ENCODE measurements at places on chromosomes 11 and 22. TPM values are rescaled to one million over a fixed set of nuclear protein-coding genes. Genes with fewer than 3 reads are reported as not detected.

DNA sequence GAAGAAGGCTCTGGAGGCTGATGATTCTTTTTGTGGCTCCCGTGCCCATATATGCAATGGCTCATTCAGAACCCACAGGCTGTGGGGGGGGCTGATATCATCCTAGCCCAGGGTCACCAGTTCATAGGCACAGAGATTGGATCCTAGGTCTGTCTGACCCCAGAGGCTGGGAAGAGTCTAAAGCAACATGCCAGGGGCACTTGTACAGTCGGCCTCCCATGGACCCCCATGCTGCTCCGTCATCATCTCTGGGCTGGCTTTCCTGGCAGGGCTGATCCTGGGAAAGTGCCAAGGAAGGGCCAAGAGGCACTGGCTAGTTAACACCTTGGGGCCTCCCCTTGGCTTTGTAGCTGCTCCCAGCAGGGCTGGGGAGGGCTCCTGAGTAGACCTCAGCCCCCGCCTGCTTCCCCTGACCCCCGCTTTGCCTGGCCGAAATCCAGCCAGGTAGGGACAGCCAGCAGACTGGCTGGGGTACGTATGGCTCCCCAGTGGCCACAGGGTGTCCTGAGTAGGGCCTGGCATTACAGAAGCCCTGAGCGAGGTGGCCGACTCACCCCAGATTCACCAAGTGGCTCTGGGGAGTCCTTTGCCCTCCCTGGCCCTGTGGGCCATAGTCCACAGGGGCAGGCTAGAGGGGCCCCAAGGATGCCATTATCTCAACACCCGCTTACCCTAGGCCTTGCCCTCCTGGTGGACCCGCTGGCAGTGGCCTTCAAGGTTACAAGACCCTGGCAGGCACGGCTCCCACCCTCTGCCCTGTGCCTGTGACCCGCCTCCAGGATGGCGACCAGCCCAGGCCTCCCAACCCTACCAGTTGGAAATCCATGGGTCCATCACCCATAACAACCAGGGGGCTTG lies 22.5 kb downstream of the FADS3 start:
- DNase-seq: no peak

The ASCL2 gene
- total RNA-seq: not detected

GRCh38 chr11:86818462-86819192 lies 18.3 kb downstream of the PRSS23 start:
- no peak for DNase-seq

DNA sequence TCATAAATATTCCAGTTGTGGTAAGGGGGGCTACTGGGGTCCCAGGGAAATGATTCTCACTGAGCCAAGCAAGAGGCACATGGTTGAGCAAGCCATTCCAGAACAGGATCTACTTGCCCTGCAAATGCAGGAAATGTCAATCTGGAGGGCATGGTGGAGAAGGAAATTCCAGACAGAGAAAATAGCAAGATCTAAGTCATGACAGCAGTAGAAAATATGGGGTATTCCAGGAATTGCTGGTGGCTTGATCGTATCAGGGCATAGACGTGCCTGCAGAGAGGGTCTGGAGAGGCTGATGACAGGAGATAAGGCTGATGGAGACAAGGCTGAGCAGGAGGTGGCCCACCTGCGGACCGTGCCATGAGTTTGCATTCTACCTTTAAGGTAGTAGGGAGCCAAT lies 566.3 kb upstream of the CADM1 start:
- no peak for DNase-seq

DNA sequence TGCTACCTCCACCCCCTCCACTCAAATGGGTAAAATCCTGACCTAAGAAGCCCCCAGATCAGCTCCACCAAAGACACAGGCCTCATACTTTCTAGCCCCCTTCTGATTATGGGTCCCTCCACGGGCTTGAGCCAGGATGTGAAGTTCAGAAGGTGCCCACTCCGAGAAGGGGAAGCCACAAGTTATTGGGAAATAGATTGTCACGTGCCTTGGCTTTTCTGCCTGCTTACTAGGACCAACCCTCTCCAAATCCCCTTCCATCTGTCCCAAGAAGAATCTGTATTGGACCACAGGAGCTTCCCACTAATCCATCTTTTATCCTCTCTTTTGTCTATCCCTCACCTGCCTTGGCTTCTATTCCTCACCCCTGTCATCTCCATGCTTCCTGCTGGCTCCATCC lies 3.0 kb upstream of the NRGN start:
- DNase-seq: no peak

GRCh38 chr11:40104941-40105550 lies 1354.4 kb downstream of the LRRC4C start:
- DNase-seq: no peak

GRCh38 chr11:19472679-19473078 lies 231.9 kb upstream of the E2F8 start:
- no peak for DNase-seq

The ABTB2 gene
- total RNA-seq: 26.8 TPM

The OR6A2 gene
- not detected for total RNA-seq

GRCh38 chr22:46659791-46660186 lies 39.6 kb downstream of the GRAMD4 start:
- no peak for DNase-seq

DNA sequence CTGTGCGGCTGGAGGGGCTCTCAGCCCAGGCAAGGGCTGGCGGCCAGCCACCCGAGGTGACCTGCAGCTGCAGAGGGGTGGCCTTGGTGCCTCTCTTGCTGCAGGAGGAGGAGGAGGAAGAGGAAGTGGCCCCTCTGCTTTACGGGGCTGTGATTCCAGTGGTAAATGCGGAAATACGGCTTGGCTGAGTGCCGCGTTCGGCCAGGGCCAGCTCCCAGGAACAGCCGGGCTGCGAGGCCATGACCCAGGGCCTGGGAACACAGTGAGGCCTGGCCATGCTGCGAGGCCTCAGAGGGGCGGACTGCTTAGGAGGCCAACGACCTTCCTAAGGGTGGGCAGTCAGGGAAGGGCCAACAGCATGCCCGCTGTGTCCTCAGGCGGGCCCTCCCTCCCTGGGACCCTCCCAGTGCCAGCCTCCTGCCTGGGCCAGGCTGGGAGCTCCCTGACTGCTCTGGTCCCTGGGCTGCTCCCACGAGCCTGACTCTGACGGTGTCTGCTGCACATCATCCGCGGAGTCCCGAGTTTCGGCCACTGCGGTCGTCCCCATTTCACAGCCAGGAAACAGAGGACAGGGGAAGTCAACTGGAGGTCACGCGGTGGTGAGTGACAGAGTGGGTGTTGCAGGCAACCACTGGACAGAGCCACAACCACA lies 20.8 kb upstream of the PPARA start:
- DNase-seq: no peak

DNA sequence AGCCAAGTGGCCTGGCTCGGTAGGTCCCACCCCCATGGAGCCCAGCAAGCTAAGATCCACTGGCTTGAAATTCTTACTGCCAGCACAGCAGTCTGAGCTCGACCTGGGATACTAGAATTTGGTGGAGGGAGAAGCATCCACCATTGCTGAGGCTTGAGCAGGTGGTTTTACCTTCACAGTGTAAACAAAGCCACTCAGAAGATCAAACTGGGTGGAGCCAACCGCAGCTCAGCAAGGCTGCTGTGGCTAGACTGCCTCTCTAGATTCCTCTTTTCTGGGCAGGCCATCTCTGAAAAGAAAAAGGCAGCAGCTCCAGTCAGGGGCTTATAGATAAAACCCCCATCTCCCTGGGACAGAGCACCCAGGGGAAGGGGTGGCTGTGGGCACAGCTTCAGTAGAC lies 22.3 kb upstream of the OR5B21 start:
- DNase-seq: no peak

The ADORA2A gene
- 0.46 TPM for total RNA-seq

GRCh38 chr22:49789289-49790141 lies 38.2 kb downstream of the BRD1 start:
- no peak for DNase-seq

- no peak for DNase-seq
Observed at GRCh38 chr11:111909378-111909777, 2.2 kb downstream of the CRYAB start.

The OR51G2 gene
- not detected for total RNA-seq

The OR52I2 gene
- total RNA-seq: not detected

- peak; percentile 87 for DNase-seq
Observed at GRCh38 chr11:131924457-131925201, 554.2 kb downstream of the NTM start.

DNA sequence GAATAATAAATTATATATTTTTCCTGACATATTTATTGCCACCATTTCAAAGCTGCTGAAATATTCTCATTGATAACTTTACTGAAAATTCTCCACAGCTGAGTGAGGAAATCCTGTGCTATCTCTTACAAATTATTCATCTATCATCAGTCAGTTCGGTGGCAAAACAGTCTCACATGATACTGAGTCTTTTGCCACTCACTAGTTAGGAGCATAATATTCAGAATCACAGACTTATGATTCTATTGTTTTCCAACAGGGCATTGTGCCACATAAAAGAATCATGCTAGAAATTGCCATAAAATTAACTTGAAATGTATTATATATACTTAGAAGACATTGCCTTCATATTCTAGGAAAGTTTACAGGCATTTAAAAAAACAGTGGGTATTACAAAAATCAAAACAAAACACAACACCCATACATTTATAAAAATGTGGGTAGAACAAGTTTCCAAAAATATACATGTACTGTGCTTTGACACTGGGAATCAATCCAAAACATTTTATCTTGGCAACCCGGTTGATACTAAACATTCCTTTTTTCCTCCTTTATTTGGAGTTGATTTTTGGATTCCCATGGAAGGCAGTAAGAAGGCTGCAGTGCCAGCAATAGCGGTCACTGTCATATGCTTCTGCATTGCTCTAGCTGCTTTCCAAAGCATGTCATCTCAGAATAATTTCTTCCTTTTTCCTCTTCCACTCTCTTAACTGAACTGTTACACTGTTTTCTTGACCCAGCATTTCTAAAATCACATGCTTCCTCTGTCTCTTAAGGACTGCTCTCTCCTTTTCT lies 42.5 kb downstream of the ATG16L2 start:
- DNase-seq: no peak

The SCO2 gene
- total RNA-seq: 5.7 TPM

DNA sequence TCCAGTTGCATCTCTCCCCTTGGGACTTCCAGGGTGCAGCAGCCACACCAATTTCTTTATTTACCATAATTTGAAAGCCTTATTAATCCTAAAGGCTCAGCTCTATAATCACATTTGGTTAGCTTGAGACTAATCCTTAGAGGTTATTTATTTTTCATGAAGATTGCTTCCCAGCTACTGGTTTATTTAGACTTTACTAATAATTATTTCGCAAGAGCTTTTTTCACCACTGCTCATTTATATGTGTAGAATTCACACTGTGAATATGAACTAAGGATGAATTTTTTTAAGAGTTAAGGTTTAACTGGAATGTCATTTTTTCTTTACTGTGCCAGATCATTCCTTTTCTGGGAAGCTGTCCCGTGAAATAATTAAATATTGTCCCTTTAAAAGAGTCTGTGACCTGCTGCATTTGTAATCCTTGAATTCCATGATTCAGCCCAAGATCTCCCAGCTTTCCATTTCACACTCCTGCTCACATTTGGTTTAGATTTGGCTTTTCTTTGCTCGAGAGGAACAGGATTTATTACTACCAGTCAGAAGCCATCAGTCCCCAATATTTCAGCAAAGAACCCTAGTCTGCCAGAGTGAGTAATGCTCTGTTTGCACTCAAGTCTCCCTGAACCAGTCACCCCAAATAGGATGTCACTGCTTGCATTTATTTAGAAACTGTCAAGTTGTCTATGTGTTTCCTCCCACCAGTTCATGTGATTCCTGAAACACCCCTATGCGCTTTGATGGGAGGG lies 4.4 kb upstream of the CD44 start:
- DNase-seq: no peak

The ENTHD1 gene
- not detected for total RNA-seq

- DNase-seq: no peak
Observed at GRCh38 chr11:117022526-117022925, 75.7 kb downstream of the SIK3 start.

GRCh38 chr11:33013755-33014154 lies 1.9 kb upstream of the DEPDC7 start:
- no peak for DNase-seq

The MRGPRX4 gene
- total RNA-seq: not detected

The CHRM1 gene
- total RNA-seq: not detected

The TANGO2 gene
- 20.9 TPM for total RNA-seq

DNA sequence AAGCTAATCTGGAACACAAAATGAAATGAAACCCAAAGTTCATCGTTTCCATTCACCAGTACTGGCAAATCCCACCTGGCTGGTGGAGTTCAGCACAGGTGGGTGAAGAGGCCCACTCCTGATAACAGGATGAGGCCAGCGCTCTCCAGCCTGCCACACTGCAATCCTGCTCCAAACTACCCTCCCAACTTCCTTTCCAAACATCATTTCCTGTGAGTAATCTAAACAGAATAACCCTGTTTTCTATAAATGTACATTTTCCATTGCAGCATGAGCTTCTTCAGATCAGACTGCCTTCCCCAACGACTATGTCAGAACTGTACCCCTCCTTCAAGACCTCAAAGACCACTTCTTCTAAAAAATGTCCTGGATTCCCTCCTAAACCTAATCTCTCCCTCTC lies 15.9 kb upstream of the NFRKB start:
- no peak for DNase-seq

DNA sequence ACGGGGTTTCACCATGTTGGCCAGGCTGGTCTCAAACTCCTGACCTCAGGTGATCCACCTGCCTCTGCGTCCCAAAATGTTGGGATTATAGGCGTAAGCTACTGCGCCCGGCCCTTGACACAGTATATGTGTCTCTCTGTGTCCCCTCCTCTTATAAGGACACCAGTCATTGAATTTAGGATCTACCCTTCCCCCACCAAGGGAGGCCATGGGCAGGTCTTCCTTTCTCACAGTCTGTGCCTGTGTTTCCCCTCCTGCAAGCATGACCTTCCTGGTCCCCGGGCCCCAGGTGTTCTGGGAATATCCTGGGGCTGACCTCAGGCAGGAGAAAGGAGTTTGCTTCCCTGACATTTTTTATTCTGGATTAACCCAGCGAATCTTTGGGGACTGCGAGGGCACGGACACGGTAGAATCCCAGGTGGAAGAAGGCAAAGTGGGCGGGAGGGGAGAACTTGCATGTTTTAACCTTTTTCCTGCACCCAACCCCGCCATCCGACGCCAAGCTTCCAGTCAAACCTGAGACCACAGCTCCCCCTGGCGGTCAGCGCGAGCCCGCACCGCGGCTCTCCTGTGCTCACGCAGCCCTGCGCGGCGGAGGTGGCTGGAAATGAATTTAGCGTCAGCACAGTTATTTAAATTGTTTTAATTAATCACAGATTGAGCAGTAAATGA lies 42.1 kb upstream of the ISX start:
- no peak for DNase-seq

The TBX1 gene
- not detected for total RNA-seq
